NCI-H748 treated with DMSO at 0.1 percent for 48 hours (cell line): ENCODE measurements at places on chromosomes 11 and 22.

DNA sequence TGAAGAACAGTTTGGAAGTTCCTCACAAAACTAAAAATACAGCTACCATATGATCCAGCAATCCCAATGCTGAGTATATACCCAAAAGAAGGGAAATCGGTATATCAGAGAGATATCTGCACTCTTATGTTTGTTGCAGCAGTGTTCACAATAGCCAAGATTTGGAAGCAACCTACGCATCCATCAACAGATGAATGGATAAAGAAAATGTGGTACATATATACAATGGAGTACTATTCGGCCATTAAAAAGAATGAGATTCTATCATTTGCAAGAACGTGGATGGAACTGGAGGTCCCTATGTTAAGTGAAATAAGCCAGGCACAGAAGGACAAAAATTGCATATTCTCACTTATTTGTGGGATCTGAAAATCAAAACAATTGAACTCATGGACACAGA is 46.5 kb downstream of the XRRA1 start:
- no peak for DNase-seq

GRCh38 chr11:119713359-119714040 is 15.5 kb downstream of the NECTIN1 start:
- DNase-seq = no peak

DNA sequence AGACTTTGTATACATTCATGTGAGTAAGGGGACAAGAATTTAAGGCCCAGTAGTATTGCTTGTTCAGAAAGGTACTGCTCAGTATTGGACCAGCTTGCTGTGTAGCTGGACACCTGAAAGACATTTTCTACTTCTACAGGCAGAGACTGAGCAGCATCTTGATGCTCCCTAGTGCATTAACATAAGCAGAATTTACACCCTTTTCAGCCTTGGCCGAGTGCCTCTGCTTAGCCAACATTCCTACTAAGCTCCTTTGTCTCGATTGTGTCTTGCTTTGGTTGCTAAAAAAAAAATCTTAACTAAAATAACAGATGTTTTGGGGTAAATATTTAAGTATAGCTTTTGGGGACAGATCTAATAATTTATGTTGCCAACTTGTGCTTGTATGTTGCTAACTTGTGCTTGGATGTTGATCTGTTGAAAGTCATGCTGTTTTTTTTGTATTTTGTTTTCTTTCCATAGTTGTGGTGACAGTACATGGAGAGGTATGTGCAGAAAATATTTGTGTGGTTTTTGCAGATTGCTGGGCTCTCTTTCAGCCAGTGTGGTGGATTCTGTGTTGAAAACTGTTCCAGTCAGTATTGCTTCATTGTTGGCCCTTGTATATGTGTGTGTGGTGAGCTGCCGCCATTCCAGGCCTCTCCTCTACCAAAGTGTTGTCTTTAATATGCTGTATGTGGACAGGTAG is 3.7 kb downstream of the PTS start:
- no peak for DNase-seq

GRCh38 chr11:130211781-130212401 is 52.3 kb downstream of the ST14 start:
- DNase-seq = no peak

GRCh38 chr11:134474070-134474860 is 62.2 kb upstream of the B3GAT1 start:
- DNase-seq = no peak
